ENCODE measurements at places on chromosomes 3 and 15.

GRCh38 chr15:78751602-78751979 is 59.7 kb downstream of the ADAMTS7 start:
- no peak for DNase-seq

DNA sequence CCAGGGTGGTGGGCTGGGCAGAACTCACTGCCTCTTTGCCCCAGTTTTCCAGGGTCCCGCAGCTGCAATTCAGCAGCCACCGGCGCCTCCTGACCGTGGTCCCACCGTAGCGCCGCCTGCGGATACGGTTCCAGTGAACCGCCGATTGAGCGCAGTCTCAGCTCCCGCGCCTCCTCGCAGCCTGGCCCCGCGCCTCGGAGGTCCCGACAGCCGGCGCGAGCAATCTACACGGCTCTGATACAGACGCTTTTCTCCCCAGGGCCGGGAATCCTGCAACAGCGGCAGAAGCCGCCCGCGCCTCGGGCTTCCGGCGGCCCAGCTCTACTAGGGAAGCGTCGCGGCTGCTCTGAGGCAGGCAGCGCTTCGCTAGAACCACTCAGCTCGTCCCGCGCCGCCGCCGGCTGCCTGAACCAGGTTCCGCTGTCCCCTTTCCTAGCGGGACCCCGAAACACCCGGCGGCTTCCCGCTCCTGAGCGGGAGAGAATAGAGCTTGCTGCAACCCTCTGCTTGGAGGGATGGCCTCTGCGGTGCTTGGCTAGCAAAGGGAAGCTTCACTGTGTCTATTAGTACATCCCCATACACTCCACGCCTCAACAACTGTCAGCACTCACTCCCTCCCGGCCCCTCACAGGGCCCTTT is 3.1 kb downstream of the FOXL2NB start:
- DNase-seq: no peak

DNA sequence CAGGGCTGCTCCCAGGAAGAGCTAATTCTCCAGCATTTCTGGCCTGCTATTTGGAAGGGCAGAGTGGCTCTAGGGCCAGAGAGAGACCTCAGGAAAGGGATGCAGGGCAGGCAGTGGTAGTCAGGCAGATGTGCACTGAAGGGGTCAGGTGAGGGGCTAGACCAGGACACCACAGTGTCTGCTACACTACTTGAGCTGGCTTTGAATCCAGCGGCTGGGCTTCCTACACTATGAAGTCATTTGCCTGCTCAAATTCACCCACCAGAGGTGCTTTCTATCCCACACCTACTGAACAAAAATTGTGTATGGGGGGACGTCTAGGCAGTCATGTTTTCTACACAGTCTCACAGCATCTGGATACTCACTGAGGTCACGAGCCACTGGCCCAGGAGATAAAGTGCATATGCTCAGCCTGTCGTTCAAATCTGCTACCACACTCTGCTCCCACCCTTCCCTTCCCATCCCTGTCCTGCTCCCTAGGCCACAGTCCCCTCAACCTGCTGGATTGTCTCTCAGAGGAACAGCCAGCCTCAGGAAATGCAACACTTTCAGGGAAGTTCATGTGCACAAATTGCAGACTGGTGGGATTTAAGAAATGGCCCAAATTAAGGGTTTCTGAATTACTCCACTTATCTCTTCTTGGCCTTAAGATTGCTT is 49.9 kb upstream of the SLC6A11 start:
- no peak for DNase-seq

- DNase-seq: no peak
Measured at GRCh38 chr3:64460141-64460730, 227.6 kb downstream of the ADAMTS9 start.

DNA sequence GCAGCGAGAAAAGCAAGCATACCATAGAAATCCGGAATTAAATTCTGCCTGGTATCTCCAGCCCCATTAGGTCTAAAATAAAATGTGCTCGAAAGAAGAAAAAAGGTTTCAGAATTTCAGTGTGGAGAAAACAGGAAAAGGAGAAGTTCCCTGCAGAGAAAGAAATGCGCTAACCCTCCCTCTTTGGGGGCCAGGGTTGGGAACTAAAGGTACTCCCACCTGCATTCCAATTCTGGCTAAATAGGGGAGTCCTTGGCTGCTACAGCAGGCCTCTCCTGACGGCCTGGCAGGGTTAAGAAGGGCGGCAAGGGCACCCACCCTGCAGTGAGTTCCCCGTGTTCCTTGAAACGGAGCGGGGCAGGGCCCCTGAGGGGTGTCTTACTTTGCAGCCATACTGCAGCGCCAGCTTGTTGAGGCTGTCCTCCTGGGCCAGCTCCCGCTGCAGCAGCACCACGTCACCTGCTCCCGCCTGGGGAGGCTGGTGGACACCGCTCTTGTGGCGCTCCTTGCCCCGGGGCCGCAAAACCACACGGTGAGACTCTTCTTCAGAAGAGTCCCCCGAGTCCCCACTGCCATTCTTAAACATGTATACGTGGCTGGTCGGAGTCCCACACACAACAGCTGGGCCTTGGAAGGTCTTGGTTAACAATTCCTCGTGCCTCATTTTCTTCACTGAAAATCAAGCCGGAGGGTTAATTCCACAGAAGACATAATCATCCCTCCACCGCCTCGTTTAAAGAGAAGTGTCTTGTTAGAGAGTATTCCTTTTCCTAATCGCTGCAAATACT is 1.7 kb downstream of the LYSMD4 start:
- no peak for DNase-seq

- DNase-seq: peak; percentile 98
Measured at GRCh38 chr15:70892002-70892911, at the start of the genes LRRC49 and THAP10. TSS of gene LRRC49 (plus strand) at chr15:70892826. CDS start at chr15:70892895, 69 bp downstream. TSS of gene THAP10 (minus strand) at chr15:70892433. CDS start at chr15:70892272, 161 bp downstream.

DNA sequence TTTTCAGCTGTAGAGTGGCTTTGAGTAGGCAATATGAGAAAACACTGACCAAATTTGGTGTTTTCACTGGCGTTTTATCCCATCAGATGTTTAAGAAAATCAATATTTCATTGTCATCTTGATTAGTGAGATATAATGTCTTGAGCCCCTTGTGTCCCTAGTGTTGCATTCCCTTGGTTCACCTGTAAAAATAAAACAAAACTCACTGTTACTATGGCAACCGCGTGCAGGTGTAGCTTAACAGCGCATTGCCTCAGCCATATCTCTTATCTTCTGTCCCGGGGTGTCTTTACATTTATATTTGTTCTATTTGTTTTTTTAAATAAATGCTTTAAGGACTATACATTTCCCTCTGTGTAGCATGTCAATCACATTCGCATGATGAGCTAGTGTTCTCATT is 551.6 kb downstream of the ZIC1 start:
- no peak for DNase-seq

GRCh38 chr15:44646460-44646859 is 17.0 kb downstream of the SPG11 start:
- DNase-seq: no peak

- DNase-seq: no peak
Measured at GRCh38 chr15:88344786-88345185, 88.2 kb upstream of the NTRK3 start.

DNA sequence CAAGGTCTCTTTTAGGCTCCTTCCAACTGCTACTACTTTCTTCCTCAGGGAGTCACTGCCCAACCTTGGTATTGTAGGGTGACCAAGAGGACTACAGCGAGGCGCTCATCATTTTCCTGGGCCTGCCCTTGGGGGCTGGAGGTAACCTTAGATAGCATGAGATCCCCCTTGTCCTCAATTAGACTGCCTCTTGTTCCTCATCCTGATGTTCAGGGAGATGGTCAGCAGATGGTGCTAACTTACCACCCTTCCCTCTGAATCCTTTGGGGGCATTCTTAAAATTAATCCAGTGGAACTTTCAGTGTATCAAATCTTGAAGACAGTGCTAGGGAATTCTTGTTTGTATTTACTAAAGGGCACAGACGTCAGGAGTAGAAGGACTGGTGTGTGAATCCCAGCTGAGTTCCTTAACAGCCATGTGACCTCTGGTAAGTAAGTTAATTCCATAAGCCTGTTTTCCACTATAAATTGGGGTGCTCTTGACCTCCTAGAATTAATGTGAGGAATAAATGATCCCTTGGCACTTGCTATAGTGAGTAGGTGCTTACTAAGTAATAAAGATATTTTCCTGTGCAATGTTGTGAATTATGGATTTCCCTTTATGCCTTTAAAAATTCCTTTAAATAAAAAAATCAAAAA is 4.1 kb upstream of the CLPX start:
- peak; percentile 68 for DNase-seq

- no peak for DNase-seq
Measured at GRCh38 chr15:69951898-69952555, 145.7 kb downstream of the TLE3 start.

- DNase-seq: no peak
Measured at GRCh38 chr3:152184971-152185686, 83.6 kb upstream of the MBNL1 start.

DNA sequence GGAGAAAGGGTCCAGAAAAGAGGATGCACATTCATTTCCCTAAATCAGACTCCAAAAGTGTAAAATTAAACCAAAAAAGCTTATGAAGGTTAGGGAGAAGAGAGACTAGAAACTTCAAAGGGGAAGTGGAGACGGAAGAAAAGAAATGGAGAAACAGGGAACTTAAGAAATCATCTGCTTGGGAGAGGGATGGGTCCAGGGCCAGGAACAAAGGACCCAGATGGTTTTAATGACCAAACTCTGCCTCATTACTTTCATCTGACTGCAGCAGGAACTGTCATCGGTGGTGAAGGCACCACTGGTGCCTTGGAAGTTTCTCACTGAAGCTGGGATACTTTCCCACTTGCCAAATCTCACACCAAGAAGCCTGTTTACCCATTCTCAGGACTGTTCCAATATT is 70.5 kb upstream of the SLC4A7 start:
- DNase-seq: no peak

- DNase-seq: no peak
Measured at GRCh38 chr3:194112120-194113106, 23.5 kb upstream of the HES1 start.

DNA sequence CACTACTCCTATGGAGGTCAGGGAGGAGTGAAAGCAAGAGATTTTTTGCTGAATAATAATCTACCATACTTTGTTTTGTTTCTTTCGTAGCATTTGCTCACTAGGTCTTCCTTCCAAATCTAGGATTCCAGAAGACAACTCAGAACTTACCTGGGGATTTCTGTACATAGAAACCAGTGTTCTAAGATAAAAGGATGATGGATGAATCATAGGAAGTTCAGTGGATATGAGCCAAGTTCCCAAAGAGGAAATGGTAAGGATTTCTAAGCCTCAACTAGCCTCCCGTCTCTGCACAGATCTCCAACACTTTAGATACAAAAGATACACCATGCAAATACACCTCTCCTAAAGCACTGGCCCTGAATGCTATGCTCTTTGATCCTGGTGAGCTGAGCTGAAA is 283.9 kb downstream of the TAFA4 start:
- no peak for DNase-seq

DNA sequence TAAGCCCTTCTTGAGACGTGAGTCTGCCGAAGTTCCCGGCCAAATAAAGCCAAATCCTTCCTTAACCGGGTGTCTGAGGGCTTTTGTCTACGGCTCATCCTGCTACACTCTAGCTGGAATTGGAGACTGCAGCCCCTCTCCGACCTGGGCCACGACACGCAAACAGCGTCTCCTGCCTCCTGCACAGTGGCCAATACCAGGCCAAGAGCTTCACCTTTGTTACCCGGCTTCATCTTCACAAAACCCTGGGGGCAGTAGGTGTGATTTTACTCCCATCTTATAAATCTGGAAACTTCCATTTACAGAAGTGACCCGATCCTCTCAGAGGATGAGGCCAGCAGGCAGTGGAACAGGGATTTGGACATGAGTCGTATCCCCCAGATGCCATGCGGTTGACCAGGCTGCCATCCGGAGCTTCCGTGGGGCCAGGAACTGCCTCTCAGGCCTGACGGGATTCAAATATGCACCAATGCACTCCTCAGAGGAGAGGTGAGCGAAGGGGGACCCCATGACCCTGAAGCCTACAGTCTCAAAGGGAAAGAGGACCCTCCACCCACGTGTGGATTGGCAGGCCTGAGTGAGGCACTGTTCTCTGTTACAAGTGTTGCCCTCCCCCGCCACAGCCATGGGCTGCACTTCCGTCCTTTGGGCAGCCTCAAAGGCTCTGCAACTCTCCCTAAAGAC is 53.2 kb upstream of the KLF13 start:
- no peak for DNase-seq

GRCh38 chr3:140092848-140093536 is 158.0 kb downstream of the CLSTN2 start:
- no peak for DNase-seq

GRCh38 chr15:58311556-58311955 is 120.2 kb upstream of the LIPC start:
- DNase-seq: no peak

DNA sequence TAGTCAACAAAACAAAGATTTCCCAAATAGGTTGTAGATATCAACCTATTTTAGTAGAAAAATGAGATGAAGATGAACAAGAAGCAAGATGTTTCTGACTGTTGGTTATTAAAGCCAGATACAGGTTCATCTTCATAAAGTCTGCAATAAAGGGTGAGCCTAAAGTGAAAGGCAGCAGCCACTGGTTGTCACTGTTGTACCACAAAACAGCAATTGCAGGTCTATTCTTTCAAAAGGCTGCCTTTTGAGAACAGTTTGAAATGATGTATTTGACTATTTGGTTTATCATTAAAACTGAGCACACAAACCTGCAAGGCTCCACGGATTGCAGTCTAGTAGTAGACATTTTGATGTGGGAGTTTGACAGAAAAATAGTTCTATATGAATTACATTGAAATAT is 543.4 kb downstream of the GBE1 start:
- peak; percentile 41 for DNase-seq

DNA sequence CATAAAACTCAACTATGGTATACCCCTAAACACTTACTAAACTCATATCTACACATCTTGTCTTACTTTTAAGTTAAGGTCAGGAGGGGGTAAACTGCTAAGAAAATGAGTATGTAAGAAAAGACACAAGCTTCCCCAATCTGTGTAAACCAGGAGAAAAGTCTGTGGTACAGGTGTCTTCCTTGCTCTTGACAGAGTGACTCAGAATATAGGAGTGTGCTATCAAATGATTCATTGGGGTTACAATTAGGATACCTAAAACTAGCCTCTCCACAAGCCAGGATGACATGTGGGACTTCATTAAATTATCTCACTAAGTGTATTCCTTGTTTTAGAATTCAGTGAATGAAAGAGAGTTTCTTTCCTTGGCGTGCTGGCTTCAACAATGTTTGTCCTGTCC is 274.8 kb downstream of the BBX start:
- no peak for DNase-seq

DNA sequence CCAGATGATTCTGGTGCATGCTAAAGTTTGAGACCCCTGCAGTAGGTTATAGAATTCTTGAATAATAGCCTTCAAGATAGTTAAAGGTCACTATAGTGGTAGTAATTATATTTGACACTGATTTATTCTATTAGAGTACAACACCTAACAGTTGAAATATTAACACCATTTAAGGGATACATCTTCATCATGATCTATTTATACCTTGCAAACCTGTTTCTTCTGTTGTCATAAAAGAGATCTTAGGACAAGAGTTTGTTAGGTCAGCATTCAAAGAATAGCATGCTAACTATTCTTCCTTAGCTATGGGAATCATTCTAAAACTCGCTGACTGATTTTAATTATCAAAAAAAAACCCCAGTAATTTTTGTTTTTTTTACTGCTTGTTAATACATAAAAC is 46.5 kb downstream of the TSC22D2 start:
- no peak for DNase-seq

- DNase-seq: no peak
Measured at GRCh38 chr3:109114746-109115145, 3.2 kb downstream of the MORC1 start.

GRCh38 chr3:149560001-149560400 is 85.5 kb downstream of the TM4SF4 start:
- DNase-seq: no peak

- no peak for DNase-seq
Measured at GRCh38 chr3:116388867-116389385, 56.4 kb downstream of the LSAMP start.
